Activated T-helper 9 cell treated with anti-CD3 and anti-CD28 coated beads, Interleukin-2, amount 50 U/mL, for 16 hours (primary cell): ENCODE measurements at places on chromosomes 1 and 21.

DNA sequence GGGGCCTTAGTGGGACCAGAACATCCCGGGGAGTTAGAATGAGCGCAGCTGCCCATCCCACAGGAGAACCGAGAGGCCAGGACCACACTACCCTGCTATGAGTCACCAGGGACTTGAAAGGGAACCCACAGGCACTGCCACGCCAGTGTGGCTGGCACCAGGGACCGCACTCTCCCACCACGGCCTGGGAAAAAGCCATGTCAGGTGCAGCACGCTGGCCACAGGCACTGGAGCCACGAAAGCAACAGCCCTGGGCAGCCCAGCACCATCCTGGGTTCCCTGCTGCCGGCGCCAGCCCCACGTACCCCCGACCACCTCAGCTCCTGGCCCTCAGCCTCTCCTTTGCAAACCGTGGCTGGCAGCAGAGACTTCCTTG is 14.1 kb upstream of the TMEM240 start:
- no peak for DNase-seq

DNA sequence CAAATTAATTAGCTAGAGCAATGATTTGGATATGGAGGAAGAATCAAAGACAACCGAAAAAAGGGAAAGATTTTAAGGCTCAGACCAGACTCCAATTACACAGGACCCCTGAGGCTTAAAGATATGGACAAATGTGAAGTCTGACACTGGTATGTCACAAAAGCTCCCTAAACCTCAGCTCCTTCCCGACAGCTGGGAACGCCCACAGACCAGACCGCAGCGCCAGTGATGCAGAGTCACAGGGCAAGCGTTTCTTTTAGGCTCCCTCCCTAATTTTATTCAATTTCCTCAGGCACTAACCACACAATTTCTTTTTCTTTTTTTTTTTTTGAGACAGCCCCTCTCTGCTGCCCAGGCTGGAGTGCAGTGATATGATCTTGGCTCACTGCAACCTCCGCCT is 40.2 kb downstream of the NID1 start:
- no peak for DNase-seq

- DNase-seq: no peak
These were observed 71.9 kb downstream of the ZSWIM5 start for GRCh38 chr1:45134461-45134873.

GRCh38 chr1:153617663-153618062 is 1.5 kb upstream of the S100A14 start:
- DNase-seq: peak; percentile 69

GRCh38 chr1:24101796-24102586 is 9.9 kb downstream of the MYOM3 start:
- no peak for DNase-seq

DNA sequence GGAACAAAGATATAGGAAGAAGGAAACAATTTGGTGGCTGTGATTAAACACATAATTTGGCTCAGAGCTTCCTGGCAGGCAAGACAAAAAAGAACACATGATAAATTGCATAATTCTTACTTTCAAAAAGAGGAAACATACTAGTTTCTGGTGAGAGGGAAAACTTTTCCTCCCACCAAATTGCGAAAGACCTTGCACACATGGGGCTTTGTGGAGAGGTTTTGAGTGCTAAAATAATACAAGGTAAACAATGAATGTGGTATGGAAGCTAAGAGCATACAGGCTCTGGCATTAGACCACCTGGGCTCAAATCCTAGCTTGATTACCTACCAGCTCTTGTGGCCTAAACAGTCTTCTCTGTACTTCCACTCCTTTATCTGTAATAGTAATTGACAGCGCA is 140.2 kb upstream of the HOOK1 start:
- DNase-seq: no peak

DNA sequence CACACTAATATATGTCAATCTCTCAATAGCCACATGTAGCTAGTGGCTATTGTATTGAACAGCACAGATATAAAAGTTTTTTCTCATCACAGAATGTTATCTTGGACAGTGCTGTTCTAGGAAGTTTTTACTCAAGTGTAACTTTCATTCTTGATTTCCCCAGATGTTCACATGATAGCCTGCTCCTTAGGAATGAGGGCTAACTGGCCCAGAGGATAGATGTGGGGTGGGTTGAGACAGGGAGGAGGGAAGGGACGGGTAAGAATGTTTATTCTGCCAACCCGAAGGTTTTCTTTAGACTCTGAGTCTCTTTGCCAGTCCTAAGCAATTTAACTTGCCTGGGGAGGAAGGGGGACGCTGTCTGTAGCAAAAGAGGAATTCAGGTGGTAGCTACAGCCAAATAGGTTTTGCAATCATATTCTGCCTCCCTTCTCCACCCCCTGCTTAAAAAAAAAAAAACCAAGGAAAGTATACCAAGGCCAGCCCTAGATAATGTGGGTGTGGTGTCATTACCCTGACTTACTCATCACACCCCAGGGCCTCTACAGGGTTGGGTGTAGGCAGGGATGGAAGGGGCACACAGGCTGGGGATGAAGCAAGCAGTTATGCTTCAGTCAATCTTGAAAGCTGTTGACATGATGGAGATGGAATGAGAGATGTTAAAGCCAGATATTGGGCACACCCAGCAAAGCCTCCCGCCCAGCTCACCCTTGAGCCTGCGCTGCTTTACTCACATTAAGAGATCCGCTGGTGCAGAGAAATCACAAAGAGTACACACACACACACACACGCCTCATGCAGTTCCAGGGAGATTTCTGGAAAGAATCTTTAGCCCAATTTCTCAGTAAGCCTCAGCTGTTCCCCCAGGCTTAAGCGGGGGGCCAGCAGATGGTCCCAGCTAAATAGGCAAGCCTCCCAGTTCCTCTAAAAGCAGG is 59.9 kb downstream of the PLXNA2 start:
- no peak for DNase-seq

DNA sequence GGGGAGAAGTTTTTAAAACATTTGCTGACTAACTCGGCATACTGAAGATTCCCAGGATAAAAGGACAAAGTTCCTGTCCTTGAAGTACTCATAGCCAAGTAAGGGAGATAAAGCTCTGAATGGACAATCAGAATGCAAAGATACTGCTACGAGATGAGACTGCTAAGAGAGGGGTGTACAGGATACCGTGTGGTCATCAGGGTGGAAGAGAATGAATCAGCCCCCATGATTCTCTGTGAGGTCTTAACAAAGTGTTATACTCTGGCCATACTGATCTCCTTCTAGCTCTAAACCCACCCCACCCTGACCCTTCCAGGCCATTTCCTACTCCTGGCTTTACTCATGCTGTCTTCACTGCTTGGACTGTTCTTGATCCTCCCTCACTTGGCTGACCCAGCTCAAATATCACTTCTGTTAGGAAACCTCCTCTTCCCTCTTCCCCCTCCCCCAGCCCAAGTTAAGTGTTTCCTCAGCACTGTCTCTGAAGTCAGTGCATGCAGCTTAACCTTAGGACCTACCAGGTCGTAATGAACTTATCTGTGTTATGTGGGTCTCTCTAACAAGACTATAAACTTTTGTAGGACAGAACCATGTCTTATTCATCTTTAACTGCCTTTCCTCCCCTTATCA is 15.8 kb upstream of the MAGOH start:
- DNase-seq: no peak

DNA sequence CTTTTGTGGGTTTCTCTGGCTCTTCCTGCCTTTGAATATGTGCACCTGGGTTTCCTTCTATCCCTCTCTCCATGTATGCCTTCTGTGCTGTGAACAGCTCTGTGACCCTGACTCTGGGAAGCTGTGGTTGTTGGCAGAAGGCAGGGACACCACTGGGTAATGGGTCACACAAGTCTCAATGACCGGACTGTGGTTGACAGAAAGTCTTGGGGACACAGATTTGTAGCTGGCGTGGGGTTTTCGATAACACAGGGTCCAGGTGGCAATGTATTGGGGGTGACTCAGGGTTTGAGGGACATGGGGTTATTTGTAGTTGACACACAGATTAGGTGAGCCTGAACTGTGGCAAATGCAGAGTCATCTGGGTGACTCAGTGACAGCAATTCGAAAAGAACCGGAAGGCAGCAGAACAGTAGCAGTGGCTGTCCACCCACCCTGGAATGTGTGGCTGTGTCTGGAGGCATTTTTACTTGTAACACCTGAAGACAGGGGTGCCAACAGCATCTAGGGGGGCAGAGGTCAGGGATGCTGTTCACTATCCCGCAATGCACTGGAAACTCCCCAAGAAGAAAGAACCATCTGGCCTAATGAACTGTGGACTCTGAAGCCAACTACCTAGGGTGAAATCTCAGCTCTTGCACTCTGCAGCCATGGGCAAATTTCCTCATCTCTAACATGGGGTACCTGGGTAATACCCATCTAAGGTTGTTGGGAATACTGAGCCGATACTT is 13.0 kb upstream of the SLC6A9 start:
- DNase-seq: no peak

DNA sequence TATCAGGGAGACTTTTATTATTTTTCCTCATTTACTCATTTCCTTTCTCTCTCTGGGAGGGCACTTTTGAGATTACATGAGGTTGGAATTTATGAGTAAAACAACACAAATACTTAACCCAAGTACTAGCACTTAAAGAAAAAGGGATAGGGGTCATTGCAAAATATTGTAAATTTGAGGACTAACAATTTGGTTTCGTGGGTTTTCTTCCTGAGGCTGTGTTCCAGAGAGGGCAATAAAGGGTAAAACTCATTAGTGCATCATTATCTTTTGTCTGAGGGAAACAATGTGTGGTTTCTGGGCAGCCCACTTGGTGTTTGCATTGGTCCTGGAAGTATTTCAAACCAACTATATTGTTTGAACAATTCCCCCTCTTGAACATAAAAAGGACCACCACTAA is 96.5 kb downstream of the GREM2 start:
- no peak for DNase-seq

DNA sequence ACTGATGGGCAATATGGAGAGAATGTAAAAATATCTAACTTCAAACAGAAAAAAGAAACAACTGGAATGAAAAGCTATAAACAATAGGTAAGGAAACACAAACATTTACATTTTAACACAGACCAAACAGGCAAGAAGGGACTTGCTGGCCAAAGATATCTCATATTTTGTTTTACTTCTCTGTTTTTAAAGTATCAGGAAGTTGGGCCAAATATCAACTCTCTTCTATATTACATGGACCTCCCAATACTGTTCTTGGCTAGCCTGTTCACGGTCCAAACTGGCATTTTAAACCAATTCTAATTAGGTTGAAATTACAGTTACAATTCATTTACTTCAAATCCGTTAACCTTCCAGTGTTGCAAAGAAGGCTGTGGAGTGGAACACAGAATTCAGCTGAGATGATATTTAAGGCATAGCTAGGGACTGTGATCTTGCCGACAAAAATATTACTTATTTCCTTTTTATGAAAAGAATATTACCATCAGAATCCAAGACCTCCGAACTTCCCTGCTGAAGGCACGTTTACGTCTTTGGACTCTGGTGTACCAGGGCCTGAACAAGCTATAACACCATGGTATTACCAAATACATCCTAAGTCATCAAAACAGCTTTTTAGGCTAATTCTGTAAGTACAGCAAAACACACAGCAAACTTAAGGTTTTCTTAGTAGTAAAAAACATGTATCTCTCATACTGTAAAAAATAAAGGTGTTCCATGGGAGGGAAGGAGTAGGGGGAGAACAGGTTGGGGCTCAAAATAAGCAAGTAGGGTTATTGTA is 165.4 kb downstream of the RUNX1 start:
- no peak for DNase-seq

GRCh38 chr1:164611754-164612642 is 53.0 kb downstream of the PBX1 start:
- DNase-seq: no peak

DNA sequence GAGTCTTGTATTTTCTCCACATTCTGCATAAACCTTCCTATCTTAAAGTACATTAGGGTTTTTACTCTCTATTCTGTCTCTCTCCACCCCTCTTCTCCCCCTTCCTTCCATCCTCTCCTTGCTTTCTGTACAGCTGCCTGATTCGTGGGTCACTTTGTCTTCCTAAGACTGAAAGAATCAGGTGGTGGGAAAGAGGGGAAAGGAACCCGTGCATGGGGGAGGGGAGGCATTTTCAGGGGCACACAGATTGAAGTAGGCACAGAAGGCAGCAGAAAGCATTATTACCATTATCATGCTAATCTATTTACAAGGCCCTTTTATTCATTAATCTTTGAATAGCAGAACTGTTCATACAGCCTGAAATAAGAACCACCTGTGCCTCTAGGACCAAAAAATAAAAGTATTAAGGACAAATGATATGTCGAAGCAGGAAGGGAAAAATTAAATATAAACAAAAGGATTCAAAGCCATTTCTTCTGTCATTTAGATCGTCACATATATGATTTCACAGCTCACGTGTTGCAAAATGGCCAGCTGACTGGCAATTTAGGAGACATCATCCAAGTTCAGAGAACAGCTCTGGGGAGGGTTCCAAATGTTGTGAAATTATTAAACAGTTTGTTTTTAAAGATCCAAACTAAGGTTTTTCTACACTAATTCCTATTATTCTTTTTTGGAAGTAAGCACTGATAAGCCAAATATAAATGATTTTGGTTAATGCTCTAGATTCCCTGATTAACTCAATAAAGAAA is 154.6 kb downstream of the PBX1 start:
- no peak for DNase-seq

DNA sequence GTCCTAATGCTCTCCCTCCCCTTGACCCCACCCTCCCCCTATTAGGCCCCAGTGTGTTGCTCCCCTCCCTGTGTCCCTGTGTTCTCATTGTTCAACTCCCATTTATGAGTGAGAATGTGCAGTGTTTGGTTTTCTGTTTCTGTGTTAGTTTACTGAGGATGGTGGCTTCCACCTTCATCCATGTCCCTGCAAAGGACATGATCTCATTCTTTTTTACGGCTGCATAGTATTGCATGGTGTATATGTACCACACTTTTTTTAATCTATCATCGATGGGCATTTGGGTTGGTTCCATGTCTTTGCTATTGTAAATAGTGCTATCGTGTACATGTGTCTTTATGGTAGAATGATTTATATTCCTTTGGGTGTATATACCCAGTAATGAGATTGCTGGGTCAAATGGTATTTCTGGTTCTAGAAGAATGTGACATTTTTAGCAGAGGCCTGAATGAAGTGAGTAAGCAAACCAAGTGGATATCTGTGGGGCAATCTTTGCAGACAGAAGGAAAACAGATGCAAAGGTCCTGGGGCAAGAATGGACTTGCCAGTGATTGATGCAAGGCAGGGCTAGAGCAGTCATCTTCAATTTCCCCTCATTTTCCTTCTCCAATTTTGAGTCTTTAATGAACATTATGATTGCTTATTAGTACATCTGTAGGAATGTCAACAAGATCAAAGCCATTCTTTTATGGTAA is 50.2 kb downstream of the UBE4B start:
- no peak for DNase-seq
